ENCODE measurements at places on chromosomes 11 and 22.

GRCh38 chr11:91404344-91404743, 820.3 kb upstream of the FAT3 start:
- no peak for DNase-seq

DNA sequence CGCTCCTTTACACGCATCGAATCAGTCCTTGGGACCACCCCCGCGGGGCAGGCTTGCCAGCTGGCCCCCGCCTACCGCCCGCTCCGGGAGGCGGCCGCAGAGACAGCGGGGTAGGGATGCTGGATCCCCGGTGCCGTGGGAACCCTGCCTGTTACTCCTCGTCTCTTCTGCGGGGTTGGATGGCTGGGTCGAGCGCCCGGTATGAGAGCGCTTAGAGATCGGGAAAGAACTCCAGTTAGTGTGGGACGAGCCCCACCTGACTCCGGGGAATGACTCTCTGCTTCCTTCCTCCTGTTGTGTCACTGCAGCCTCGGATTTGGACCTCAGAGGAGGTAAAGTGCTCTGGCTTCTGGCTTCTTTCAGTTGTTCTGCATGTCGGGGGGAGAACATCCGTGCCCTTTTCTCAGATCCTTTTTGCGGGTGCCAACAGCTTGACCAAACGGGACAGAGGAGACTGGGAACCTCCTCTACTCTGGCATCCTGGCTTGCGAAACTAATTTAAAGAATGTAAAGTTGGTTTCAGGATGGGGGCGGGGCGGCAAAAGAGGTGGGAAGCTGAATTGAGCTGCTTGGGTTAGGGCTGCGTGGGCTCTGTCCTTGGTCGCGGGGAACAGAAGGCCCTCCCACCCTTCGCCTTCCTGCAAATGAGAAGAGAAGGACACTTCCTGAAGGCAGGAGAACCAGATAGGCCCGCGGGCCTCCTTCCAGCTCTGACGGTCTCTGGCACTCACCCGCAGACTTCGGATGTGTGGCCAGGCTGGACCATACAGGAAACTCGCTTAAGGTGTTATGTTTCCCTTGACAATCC, 938 bp downstream of the LAYN start:
- DNase-seq, result no peak

- no peak for DNase-seq
Measured at GRCh38 chr11:47524291-47524874, 28.5 kb downstream of the CELF1 start.

DNA sequence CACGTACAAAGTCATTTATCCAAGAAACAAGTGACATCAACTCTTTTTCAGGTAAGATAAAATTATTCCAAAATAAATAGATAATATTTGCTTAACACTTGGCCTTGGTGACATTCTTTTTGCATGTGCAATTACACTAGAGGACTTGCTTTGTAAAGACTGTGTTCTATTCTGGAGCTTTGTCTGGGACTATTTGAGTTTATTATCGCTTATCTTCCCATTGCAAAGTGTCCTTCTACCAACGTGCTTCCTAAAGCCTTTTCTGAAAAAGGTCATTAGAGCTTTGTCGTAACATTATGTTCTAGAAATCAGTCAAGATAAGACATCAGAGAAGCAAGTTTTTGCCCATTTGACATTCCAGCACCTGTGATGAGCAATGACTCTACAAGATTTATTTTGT, 78.3 kb upstream of the MYO18B start:
- no peak for DNase-seq

DNA sequence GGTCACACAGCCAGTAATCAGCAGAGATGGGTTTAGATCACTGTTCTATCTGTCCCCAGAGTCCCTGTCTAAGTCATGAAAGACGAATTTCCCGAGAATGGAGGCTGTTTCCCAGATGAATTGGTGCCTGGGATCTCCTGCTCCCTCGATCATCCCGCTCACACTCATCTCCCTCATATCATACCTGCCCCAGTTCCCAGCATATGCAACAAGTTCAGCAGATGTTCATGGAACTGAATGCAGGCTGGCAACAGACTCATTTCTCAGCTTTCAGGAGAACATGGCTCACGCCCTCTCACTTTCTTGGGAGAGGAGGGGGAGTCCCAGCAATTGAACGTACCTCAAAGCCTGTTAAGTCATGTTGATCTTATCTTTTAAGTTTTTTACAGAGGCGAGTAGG, 22.1 kb downstream of the CD6 start:
- no peak for DNase-seq

DNA sequence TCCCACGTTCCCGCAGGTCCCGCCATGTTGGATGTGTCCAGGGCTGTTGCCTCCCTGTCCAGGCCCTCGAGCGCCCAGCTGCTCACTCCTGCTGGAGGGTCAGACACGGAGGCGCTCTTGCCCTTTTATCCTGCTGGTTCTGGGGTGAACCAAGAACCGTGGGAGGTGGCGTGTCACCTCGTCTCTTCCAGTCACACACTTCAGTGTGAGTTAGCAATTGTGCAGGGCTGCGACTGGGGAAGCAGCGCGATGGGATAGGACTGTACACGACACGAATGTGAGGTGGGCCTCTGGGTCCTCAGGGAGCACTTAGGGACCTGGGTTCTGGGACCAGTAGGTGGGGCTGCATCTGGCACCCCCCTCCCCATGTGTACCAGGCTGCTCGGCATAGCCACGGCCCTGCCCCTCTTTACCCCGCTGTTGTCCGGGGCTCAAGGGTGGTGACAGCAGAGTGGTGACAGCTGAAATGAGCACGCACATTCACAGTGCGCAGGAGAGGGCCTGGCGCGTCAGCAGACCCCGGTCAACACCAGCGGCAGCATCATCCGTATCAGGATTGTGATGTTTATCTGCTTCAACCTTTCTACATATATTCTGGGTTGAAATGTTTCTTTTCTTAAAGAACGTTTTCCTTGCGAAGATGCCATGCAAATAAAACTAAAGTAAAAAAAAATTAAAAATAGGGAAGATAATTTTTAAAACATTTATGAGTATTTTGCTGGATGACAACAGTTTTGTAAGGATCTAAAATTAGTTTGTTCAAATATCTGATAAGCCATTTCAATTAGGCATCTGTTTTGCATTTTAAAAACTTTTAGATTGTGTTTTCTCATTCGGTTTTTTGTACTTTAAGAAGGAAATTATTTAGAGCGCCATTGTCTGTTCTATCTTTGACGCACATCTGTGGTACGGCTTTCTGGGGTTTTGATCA, 210.7 kb downstream of the TBC1D22A start:
- no peak for DNase-seq
